CD4-positive, alpha-beta T cell treated with Interferon alpha-2 for 1 hour (primary cell): ENCODE measurements at places on chromosomes 7 and 10.

- DNase-seq, result no peak
Observed at GRCh38 chr10:101580486-101581399, 7.3 kb downstream of the POLL start.

DNA sequence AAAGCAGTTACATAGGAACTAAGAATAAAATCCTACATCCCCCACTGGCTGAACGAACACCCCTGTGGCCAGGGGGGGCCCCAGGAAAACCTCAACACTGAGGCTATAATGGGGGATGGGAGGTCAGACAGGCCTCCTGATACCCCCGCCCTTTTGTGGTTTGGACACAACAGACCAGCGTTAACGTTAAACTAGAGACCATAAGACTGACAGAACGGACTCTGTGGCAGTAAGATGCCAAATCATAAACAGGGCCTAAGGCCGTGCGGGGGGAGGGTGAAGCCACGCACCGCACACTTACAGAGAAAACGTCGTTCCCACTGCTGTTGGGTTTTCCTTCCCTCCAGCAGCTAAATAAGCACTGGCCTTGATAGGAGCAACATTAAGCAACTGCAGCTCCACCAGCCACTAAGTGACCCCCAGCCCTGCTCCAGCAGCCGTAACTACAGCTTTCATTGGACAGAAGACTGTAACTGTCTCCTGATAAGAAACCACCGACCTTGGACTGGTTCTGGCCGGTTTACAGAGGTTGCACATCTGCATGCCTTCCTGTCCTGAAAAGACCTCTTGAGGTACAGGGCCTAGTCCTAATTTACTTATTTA is 3.4 kb upstream of the PPP2R2D start:
- DNase-seq, result no peak

DNA sequence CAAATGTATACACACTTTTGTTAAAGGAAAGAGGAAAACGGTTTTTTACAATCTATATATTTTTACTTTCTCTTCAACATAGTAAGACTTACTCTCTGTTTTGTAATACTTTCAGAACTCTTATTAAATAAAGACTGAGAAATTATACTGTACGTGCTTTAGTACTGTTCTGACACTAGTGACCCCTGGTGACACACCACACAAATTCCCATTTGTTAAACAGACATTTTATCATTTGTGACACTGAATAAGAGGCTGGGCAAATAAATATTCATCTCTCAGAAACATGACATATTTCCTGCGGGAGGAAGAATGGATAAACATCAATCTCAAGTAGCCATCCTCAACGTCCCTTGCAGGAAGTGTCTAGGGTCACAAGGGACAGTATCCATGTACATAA is 68.9 kb upstream of the ZNF33B start:
- no peak for DNase-seq

DNA sequence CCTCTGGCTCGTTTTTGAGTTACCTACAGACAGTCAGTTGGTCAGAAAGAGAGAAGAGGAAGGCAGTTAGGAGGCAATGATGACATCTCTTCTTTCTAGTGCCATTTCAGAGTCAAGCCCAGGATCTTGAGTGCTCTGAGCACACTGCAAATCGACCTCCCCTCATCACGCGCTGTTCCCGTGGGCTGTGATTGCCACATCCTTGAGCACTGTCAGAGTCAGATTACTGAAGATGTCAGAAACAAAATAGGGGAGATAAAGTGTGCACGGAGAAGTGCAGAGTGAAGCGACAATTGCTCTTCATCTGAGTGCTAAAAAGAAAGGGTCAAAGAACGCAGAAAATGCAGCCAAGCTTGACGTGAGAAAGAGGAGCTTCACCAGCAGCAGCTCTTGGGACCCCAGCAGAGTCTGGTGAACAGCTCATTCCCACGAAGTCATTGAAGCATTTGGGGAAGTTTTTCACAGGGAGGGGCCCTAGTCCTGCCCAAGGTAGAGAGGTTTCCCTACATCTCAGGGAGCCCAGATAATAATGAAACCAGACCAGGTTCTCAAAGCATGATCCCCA is 661.7 kb upstream of the AUTS2 start:
- DNase-seq, result no peak

DNA sequence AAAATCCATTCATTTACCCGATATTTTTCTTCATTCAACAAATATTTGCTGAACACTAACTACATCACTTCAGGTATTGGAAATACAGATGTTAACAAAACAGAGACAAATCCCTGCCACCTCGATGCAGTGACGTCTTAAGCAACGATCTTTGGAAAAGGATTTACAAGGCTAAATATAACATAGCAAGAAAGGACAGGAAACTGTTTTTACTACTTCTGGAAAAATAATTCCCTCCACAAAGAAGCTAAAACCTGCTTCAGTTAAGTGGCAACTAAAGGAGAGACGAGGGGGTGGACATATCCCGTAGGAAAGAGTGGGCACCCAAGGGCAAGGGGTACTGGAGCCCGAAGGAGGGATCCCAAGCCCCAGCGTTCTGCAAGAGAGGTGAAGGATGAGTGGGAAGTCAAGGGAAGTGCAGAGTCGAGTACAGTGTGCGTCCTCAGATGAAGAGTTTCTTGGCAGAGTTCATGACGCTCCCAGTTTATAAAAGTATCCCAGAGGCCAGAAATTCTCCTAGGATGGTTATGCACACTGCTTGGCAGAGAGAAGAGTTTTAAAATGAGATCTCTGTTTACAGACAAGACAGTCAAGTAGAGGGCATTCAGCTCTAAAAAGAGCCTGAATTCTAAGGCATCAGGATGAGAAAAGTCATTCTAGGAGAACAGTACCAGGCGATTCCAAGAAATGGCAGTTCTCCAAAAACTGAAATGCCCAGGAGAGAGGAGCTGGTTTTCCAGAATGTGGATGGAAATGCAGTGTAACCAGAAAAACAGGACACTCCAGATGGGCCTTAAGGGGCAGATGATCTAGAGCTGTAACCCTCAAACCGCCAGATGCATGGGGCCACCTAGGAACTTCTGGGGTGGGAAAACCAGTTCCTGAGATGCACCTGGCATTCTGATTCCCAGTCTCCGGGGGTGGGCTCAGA is 97.3 kb downstream of the GRB10 start:
- no peak for DNase-seq

GRCh38 chr7:91193141-91193540 is 71.1 kb upstream of the FZD1 start:
- DNase-seq, result no peak

GRCh38 chr7:151823566-151824372 is 53.1 kb downstream of the PRKAG2 start:
- DNase-seq, result no peak

GRCh38 chr10:27745732-27746396 is at the start of gene MKX:
MKX (minus strand) TSS chr10:27745819; CDS start chr10:27743415, 2,404 bp downstream.
- DNase-seq, result no peak

DNA sequence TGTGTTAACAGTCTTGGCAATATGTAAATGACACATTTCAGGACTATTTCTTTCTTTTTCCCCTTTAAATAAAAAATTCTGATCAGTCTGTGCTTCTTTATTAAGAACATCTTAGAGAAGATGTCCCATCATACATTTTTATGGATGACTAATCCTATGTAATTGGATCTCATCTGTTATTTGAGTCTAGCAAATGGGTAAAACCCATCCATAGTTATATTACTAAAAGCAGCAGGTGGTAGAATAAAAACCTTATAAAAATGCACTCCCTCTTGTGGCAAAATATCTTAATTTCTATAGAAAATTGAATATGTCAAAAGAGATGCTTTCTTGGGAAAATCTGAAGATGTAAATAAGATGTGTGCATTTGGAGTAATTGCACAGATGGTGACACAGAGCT is 35.3 kb downstream of the TRRAP start:
- no peak for DNase-seq

GRCh38 chr10:114398587-114399331 is 5.5 kb downstream of the AFAP1L2 start:
- DNase-seq, result no peak

- DNase-seq, result peak; percentile 51
Observed at GRCh38 chr7:30163231-30163894, 28.6 kb downstream of the MTURN start.

DNA sequence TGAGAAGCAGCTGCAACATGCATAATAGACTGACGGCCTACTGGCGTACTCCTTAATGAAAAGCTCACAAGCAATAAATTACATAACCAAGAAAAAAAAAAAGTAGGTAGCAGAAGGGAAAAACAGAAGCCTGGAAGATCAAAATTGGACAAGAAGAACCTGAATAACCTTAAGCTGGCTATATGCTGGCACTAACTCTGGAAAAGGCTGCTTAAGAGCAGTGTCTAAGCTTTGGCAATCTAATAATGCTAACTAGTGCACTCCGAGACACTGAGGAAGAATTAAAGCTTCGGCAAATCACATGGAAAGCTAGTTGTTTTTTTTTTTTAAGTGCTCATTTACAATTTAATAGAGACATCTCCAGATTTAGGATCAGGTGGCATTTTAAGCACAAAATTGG is 441.9 kb downstream of the PARD3 start:
- DNase-seq, result no peak

GRCh38 chr7:8255680-8256655 is 6.0 kb downstream of the ICA1 start:
- no peak for DNase-seq
